Peyer's patch (tissue), 4 donors: ENCODE measurements at places on chromosomes 16 and 17. TPM values are rescaled to one million over a fixed set of nuclear protein-coding genes. Genes with fewer than 3 reads are reported as not detected.
A peak's percentile ranks its signal among the peaks of the same experiment; 100 is the strongest.

Gene MT1H
- total RNA-seq: 2,098 TPM

DNA sequence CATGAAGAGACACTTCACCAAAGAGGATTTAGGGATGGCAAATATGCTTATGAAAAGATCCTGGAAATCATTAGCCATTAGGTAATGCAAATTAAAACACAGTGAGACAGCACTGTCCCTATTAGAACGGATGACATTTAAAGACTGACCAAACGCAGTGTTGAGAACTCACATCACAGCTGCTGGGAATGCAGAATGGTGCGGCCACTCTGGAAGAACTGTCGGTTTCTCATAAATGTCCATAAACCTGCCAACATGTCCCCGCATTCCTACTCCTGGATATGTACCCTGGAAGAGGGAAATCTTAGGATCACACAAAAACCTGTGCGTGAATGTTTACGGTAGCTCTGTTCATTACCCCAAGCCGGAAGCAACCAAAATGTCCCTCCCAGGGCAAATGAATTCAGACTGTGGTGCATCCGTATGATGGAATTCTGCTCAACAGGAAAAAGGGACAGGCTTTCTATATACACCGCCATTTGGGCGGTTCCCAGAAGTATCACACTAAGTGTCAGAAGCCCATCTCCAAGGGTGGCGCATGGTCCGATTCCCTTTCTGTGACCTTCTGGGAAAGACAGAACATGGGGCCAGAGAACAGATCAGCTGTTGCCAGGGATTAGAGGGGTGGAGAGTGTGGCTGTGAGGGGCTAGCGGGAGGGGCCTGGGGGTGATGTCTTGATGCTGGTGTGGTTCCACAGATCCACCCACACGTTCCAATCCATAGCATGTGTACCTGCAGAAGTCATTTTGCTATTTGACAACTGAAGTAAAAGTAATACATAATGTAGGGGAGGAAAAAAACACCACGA lies 197.2 kb upstream of the CHMP6 start:
- no peak overlapping the region for H3K4me3 ChIP-seq
- no peaks in the 10 kb centered on the region for H3K4me1 ChIP-seq
- no peak for DNase-seq
- no peaks in the 10 kb centered on the region for H3K36me3 ChIP-seq
- H3K27me3 ChIP-seq: no peaks in the 10 kb centered on the region

Gene SPATA20
- total RNA-seq: 125 TPM

- H3K27me3 ChIP-seq: no peaks in the 10 kb centered on the region
- H3K27ac ChIP-seq: peak overlapping the region; percentile 40
- no peak overlapping the region for H3K4me3 ChIP-seq
- no peaks in the 10 kb centered on the region for H3K36me3 ChIP-seq
- no peak for DNase-seq
- no peaks in the 10 kb centered on the region for H3K4me1 ChIP-seq
Observed at GRCh38 chr16:88340755-88341150, 42.0 kb upstream of the ZNF469 start.

DNA sequence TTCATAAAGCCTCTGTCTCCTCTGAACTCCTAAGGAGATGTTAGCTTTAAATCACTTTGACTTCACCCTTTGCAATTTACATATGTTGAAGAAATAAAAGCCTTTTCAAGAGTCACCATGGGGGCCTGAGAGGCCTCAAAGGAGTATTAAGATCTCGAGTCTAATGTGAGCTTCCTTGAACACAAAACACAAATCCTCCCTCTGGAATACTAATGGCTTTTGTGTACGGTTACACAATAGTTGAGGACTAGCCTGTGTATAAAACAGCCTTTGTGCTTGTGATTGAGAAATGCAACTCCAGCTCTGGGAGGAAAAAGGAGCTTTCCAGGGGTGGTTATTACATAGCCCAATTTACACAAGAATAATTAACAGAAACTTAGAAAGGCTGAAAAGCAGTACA lies 1140.2 kb downstream of the CDH11 start:
- no peaks in the 10 kb centered on the region for H3K36me3 ChIP-seq
- no peak overlapping the region for H3K4me3 ChIP-seq
- no peaks in the 10 kb centered on the region for H3K4me1 ChIP-seq
- no peaks in the 10 kb centered on the region for H3K27me3 ChIP-seq
- no peak for DNase-seq

Gene C16orf90
- not detected for total RNA-seq

DNA sequence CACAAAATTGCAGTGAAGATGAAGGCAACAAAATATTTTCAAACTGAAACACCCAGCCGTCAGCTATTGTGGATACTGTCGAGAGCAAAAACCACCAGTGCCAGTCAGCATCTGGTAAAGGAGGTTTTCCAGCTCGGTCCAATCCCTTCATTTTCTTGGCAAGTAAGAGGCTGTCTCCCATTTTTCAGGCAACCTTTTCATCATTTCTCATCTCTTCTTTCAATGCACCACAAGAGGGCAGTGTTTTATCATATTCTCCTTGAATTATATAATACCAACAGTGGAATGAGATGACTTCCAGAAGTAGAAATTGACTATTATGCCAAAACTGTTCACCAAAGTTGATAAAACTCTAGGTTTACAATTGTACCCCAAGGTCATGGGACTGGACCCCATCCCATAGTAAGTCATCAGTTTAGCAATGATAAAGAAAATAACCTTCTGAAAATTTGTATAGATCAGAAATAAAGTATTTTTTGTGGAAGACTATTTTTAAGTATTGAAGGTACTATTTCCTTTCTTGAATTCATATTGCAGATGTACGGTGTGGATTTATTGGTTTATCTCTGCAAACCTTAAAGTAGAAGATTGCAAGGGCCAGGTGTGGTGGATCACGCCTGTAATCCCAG lies 16.8 kb downstream of the NQO1 start:
- no peaks in the 10 kb centered on the region for H3K27me3 ChIP-seq
- no peaks in the 10 kb centered on the region for H3K4me1 ChIP-seq
- no peak overlapping the region for H3K27ac ChIP-seq
- H3K36me3 ChIP-seq: peaks cover 14% of the 10 kb centered on the region

DNA sequence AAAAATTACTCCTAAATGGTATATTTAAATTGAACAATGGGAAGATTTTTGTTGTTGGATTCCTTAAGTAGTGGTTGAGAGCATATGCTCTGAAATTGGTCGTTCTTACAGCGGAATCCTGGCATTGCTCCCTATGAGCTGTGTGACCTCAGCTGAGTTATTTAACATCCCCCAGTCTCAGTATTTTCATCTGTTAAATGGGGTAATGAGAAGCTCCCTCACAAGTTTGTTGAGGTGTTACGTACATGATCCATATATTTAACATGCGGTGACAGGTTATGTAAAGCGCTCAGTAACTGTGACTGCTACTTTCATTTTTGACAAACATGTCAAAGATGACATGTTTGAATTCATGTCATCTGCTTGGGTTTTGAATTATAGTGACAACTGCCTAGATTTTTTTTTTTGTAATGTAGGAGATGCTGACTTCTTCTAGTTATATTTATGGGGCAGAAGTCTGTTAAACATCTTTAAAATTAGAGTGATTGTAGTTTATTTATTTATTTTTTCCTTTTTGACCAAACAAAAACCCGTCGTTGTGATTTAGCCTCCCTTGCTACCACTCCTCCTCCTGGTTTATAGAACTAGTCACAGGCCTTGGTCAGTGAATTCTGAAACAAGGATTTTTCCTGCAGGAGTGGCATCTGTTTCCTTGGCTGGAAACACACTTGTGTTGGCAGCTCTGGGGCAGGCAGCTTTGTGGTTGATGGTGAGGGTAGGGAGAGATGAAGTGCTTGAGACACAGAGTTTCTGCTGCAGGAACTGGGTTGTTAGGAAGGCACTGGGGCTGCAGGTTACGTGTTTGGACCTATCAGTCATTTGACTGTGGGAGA lies 268.8 kb downstream of the SNX29 start:
- no peak overlapping the region for H3K4me3 ChIP-seq

Gene DNAH9
- 0.19 TPM for total RNA-seq

Gene FBXW10
- total RNA-seq: not detected

Gene CXCL16
- 24.8 TPM for total RNA-seq

DNA sequence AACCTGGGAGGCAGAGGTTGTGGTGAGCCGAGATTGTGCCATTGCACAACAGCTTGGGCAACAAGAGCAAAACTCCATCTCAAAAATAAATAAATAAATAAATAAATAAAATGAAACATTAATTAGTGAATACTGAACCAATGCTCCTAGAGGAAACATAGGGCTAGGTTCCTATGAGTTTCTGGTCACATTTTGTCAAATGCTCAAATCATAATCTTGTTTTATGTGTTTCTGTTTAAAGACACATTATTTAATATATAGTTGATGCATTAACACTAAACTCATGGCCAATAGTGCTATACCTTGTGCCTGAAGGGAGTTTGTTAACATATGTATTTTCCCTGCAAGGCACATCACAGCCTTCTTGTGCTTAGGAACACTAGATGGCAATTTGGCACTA lies 66.8 kb downstream of the HS3ST3A1 start:
- H3K4me3 ChIP-seq: no peak overlapping the region
- H3K4me1 ChIP-seq: no peaks in the 10 kb centered on the region
- no peak overlapping the region for H3K27ac ChIP-seq
- no peaks in the 10 kb centered on the region for H3K27me3 ChIP-seq
- H3K36me3 ChIP-seq: no peaks in the 10 kb centered on the region

Gene BCO1
- total RNA-seq: 9.1 TPM

Gene PRRT2
- 2.5 TPM for total RNA-seq

GRCh38 chr17:50354776-50355175 lies 8.8 kb downstream of the XYLT2 start:
- H3K4me1 ChIP-seq: no peaks in the 10 kb centered on the region
- no peak for DNase-seq
- H3K4me3 ChIP-seq: no peak overlapping the region
- H3K36me3 ChIP-seq: no peaks in the 10 kb centered on the region
- no peaks in the 10 kb centered on the region for H3K27me3 ChIP-seq

DNA sequence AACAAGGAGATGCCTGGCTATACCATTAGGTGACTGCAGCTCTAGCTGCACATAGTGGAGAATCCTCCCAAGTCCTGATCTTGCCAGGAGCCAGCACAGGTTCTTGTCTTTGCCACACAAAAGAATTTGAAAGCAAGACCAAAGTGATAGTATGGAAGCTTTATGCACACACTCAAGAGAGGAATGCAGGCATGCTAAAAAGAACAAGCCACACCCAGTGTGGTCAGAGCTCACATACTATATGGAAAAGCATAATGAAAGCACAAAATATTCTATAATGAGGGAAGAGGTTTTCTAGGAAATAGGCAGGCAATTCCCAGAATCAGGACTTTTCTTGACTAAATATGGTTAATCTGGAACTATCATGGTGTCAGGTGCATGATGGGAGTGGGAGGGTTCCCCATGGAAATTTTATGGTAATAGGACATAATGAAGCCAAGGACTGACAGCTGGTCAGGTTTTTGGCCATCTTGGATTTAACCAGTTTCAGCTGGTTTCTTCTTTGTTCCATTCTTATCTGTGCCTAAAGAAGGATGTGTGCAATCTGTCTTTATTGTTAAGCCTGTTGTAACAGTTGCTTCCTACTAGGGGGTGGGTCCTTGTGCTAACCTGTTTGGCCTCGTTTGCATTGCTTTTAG lies 171.6 kb downstream of the ZNF18 start:
- no peaks in the 10 kb centered on the region for H3K27me3 ChIP-seq
- no peaks in the 10 kb centered on the region for H3K4me1 ChIP-seq

- no peaks in the 10 kb centered on the region for H3K36me3 ChIP-seq
- DNase-seq: no peak
- no peaks in the 10 kb centered on the region for H3K4me1 ChIP-seq
- no peak overlapping the region for H3K27ac ChIP-seq
- no peak overlapping the region for H3K4me3 ChIP-seq
Observed at GRCh38 chr16:65713181-65713808, 591.4 kb upstream of the CDH11 start.

DNA sequence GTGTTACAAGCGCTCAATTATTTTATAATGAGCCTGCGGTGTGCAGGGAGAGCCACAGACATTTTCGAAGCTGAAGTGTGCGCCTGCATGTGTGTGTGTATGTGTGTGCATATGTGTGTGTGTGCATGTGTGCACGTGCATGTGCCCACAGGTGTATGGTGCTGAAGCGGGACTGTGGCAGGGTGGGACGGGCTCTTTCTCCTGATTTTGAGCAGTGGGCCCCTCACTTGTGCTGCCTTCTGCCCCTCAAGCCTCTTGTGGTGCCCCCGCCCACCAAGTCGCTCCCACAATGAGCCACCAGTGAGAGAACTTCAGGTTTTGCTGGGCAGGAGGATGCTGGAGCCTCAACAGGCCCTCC lies 16.7 kb upstream of the KCNJ12 start:
- DNase-seq: no peak
- no peaks in the 10 kb centered on the region for H3K27me3 ChIP-seq
- no peak overlapping the region for H3K27ac ChIP-seq
- H3K4me1 ChIP-seq: no peaks in the 10 kb centered on the region
- H3K4me3 ChIP-seq: no peak overlapping the region
- H3K36me3 ChIP-seq: no peaks in the 10 kb centered on the region

DNA sequence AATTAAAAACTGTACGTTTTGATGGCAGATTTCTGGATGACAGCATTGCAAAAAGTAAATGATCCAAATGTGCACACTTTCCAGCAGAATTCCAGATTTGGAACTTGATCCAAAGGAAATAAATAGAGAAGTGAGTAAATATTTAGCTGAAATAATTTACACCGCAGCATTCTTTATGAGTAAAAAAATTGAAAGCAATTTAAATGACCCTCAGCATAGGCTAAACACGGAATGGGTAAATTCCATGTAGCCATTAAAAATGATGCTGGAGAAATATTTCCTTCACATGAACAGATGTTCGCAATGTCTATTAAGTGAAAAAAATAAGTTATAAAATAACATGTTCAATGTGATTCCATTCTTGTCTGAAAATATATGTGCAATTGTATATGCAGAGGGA lies 424.8 kb downstream of the HS3ST3B1 start:
- H3K4me1 ChIP-seq: no peaks in the 10 kb centered on the region
- DNase-seq: no peak
- no peak overlapping the region for H3K27ac ChIP-seq
- no peaks in the 10 kb centered on the region for H3K36me3 ChIP-seq

GRCh38 chr17:79809530-79810129 lies 12.8 kb upstream of the CBX8 start:
- peaks cover 94% of the 10 kb centered on the region for H3K27me3 ChIP-seq
- no peaks in the 10 kb centered on the region for H3K36me3 ChIP-seq
- no peak for DNase-seq
- H3K4me1 ChIP-seq: peaks cover 30% of the 10 kb centered on the region
- H3K27ac ChIP-seq: no peak overlapping the region
- H3K4me3 ChIP-seq: no peak overlapping the region

Gene KRT15
- 12.3 TPM for total RNA-seq

Gene GP2
- 11.0 TPM for total RNA-seq

GRCh38 chr17:43140396-43141332 lies 15.5 kb upstream of the BRCA1 start:
- no peaks in the 10 kb centered on the region for H3K36me3 ChIP-seq
- no peaks in the 10 kb centered on the region for H3K4me1 ChIP-seq
- H3K4me3 ChIP-seq: no peak overlapping the region
- no peak for DNase-seq
- H3K27me3 ChIP-seq: no peaks in the 10 kb centered on the region
- no peak overlapping the region for H3K27ac ChIP-seq

DNA sequence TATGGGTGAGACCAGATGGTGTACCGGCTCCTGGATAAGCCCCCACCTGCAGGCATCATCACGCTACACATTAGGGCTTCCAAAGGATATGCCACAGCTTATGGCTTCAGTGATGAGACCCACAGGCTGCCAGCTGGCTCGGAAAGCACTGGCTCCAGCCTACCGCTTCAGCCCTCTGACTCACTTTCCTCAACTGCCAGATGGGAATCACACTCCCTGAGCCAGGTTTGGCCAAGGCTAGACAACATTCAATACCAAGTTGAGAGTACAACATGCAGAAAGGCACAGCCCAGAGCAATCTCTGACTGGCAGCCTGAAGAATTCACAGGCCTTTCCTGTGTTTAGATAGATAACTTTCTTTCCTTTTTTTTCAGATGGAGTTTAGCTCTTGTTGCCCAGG lies 10.3 kb downstream of the CENPV start:
- no peaks in the 10 kb centered on the region for H3K27me3 ChIP-seq
- no peak overlapping the region for H3K4me3 ChIP-seq
